ENCODE measurements at places on chromosomes 7 and 10.

- DNase-seq = no peak
These were observed 92.3 kb upstream of the NANOS1 start for GRCh38 chr10:118937226-118937625.

- no peak for DNase-seq
These were observed 187.6 kb upstream of the KLF14 start for GRCh38 chr7:130921391-130922180.

GRCh38 chr7:101516851-101517250, 112.2 kb downstream of the MYL10 start:
- no peak for DNase-seq

- DNase-seq = no peak
These were observed 1.3 kb upstream of the SAMD8 start for GRCh38 chr10:75110006-75110632.

DNA sequence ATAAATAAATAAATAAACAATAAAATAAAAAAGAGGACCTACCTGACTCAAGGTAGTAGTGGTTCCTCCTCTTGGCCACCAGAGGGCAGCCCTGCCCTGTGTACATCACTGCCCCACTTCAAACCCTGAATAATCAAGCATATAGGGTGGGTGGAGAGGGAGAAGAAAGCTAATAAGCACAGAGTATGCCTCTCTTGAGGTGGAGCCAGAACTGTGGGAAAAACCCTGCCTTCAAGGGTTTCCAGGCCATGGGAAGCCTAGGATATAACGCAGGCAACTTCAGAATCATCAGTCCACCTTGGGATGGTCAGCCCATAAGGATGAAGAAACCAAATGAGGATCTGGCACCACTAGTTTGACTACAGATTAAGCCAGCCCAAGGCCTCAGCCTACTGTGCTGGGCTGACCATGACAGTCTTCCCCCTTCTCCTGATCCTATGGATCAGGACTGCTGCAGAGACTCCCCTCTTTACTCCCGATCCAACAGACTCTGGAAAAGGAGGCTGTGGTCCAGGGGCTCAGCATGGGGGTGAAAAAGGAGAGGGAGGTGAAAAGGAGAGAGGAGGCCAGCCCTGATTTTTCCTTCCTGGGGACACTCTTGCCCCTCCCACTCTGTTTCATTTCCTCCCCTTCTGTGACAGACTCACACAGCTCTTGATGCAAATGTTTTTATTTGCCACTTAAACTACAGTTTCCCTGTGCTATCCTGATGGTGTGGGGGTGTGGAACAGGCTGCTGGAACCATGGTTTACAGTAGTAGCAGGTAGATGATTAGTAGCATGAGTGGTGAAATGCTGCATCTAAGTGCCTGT, 10.1 kb downstream of the AVPI1 start:
- no peak for DNase-seq

DNA sequence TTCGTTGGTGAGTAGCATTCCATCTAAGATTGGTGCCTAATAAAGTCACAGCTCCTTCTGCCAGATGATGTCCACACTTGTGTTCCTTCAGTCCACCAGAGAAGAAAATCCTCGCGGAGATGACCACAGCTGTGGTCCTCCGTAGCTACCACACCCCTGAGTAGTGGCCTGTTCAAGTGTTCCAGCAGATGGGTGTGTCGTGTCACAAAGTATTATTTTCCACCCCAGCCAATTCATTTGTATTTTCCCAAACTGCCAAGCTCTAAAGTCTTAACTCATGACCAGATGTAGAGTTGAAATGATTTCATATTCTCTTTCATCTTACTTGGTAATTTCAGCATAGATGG, 251.3 kb upstream of the TCF7L2 start:
- DNase-seq = no peak
